ENCODE measurements at places on chromosomes 2 and 18.

DNA sequence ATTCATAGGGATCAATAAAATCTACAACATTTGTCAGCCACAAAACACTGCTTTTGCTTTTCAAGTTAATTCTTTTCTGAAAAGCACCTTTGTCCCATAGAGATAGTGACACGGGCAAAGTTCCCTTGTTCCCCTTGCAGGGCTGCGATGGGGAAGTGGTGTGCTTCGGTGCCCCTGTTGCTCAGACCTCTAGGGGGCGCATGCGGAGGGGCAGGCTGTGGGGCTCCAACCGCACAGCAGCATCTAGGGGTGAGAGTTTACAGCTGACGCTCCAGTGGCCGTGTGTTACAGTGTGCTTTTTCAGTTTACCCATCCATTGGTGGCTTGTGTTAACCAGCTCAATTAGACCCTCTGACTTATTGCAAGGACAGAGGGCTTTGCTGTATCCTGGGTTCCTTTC lies 1432.2 kb upstream of the ACVR2A start:
- DNase-seq, result no peak

DNA sequence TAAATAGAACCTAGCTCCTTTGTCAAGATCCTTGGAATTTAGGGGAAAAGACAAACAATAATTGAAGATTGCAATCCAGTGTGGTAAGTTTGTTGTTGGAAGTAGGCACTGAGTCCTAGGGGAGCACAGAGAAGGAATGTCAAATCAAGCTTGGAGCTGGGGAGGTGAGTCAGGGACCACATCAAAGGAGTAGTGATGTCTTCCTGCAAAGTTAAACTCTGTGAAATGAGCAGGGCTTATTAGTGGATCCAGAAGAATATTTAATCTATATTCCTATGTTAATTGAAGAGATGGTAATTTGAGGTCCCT lies 41.7 kb upstream of the NABP1 start:
- DNase-seq, result no peak

DNA sequence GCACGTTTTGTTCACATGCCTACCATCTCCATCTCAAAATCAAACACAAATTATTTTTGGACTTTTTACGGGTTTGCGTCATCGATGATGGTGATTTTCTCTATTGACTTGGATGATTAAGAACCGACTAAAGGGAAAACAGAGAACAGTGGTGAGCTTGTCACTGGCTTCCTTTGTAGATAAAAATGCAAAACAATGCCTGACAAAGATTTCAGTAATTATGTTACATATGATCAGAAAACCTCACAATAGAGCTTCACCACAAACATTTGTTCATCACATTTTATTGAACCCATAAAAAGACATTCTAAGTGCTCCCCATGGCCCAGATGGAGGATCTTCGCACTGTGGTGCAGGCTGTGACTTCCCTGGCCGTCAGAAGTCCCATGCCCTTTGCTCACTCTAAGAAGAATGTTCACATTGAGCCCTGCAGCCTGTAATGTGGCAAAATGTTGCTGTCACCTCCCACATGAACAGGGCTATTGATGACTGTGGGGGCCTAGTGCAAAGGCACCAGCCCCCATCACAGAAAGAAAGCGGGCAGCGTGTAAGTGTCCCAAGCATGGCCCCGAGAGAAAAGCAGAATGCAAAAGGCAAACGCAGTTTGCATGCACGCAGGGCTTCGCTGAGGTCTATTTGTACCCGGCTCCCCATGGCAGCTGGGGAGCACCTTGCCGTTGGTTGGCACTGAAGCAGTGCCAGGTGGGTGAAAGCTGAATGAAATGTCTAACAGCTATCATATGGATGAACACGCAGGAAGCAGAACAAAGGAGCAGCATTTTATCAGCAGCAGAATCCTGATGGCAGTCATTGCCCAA lies 60.6 kb downstream of the BCL2 start:
- peak; percentile 66 for DNase-seq

GRCh38 chr2:42770288-42771131 lies 6.6 kb upstream of the OXER1 start:
- DNase-seq, result no peak

GRCh38 chr2:66830881-66831280 lies 396.0 kb downstream of the MEIS1 start:
- no peak for DNase-seq

DNA sequence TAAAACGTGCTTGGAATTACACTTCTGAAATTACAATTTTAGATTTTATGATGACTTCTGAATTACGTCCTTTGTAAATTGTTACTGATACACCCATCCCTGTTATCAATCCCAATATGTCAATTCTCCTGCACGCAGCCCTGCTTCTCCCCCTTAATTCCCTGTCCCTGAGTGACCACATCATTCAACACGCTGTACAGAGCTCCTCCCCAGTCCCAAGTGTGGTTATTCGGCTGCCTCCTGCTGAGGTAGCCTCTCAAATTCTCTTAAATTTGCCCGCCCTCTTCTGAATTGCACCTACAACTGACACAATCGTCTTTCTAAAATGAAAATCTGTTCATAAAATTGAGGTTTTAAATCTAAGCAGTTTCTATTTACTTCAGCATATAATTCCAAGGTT lies 10.1 kb downstream of the SERPINB8 start:
- no peak for DNase-seq

GRCh38 chr2:11889101-11889850 lies 142.8 kb downstream of the LPIN1 start:
- DNase-seq, result no peak

DNA sequence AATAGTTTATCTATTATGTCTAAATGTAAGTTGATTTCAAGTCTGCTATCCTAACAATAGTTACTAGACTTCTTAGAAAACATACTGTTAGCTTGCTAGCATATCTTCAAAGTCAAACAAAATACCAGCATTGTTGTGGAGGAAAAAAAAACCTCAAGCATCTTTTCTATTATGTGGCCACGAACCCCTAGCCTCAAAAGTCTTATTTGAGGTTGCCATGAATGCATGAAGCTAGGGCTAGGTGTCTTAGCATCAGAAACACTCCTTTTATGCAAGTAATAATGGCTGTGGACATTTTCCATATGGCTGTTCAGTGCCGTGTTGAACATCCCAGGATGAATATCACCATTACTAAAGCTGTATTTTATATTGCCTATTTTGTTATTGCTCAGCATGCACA lies 86.6 kb upstream of the OTX1 start:
- DNase-seq, result no peak

GRCh38 chr2:140567734-140568133 lies 1563.1 kb downstream of the LRP1B start:
- DNase-seq, result no peak

DNA sequence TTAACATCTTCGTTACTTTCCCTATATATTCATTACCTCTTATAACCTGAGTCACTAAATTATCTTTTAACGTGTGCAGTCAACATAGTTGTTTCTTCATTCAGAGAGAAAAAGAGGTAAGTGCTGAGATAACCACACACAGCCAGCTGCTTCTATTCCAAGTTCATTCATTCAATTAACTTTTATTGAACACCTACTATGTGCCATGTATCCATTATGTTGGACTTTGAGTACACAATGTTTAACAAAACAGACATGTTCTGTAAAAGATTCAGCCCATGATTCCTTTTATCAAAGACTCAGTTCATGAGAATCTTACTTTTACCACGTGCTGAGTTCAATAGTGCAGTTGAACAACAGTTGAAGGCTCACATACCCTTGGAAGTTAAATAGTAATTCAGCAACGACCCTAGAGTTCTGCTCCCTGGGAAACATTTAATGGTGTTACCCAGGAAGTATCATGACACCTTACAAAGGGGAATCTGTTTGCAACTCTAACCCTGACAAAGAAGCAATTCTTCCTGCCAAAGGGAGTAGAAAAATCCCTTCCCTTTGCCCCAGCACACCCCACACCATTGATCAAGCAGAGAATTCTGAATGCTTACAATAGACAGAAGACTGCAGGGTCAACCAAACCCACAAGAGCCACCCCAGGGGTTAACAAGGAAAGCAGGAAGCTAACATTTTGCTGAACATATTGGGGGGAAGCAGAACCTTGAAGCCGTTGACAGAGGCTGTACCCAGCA lies 595.8 kb downstream of the STK39 start:
- no peak for DNase-seq

DNA sequence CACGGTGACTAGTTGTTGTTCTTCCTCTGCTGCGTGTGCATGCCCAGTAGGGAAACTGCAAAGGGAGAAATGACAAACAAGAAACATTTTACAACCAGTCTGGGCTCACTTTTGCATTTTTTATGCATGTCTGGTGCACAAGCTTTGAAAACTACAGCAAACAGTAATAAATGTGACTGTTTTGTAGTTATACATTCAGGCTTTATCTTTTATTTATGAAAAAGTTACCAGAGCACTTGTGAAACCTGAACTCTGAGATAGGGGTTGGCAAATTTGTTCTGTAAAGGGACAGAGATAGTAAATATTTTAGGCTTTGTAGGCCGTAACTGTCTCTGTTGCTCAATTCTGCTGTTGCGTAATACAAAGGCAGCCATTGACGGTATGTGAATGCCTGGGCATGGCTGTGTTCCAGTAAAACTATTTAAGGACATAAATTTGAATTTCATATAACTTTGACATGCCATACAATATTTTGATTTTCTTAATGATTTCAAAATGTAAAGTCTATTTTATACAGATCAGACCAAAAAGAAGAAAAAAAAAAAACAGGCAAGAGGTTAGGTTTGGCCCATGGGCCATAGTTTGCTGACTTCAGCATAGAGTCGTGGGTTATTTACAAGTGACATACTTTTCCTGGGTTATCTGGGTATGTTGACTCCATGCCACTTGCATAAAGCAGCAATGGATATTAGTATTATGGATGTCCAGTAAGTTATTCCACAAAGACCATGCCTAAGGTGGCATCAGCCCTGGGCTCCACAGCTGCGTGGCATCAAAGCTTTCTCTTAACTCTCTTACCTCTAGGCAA lies 53.6 kb upstream of the EML6 start:
- DNase-seq, result peak; percentile 29

DNA sequence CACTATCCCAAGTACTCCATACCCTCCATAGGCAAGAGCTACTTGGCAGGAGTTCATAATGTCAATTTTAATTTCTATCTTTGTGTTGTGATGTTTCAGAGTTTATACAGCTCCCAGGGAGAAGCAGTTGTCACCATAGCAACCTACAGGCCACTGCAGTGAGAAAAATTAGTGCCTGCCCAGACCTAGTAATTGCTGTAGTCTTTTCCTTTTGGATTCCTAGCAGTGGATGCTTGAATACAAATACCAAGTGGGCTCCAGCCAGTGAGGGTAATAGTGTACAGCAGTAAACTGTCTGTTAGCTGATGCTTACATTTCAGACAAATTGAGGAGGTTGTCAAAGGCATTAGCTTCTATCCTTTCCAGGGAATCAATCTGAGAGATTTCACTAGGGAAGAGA lies 26.7 kb downstream of the LHCGR start:
- no peak for DNase-seq

DNA sequence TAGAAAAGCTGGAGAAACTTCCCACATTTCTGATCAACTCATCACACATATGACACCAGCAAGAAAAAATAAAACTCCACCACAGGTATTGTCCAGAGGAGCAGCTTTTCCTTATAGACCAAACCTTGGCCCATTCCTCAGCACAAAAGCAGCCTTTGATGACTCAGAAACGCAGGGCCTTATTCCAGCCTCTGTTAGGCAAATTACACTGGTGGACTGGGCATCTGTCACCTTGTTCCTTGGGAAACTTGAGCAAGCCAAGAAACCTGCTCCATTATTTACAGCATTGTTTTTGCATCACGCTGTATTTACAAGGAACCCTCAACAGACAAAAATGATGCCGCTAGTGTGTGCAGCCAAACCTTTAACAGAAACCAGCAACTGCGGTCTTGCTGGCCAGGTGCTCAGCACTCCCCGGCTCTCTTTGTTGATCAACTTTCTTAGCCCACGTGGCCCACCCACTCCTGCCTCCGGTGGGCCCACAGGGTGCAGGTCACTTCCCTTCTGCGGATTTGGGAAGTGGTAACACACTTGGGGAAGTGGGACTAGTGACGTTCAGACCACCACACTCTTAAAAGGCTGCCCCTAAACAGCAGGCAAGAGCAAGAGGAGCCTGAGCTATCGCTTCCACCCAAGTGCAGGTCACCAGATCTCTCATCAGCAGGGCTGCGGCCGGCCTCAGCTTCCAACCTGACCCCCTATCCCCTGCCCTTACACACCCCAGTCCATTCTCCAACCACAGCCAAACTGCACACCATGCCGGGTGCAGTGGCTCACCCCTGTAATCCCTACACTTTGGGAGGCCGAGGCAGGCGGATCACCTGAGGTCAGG lies 1.5 kb downstream of the AP1S3 start:
- DNase-seq, result no peak

DNA sequence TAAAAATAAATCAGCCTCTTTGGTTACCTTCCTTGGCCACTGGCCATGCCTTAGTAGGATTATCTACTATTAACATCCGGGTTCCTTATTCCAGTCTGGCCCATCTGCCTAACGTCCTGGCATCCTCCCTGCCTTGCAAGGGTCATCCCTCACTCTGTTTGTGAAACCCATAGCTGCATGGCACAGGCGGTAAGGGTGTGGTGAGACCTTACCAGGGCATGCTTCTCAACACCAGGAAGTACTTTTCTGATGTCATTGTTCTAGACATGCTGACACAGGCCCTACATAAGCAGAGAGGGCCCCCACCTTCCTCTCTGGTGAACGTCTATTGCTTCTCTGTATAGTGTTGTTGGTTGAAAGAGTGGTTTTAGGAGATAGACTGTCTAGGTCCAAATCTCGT lies 296.8 kb upstream of the SPRED2 start:
- no peak for DNase-seq

GRCh38 chr2:168480356-168480755 lies 24.3 kb downstream of the CERS6 start:
- DNase-seq, result no peak

- DNase-seq, result no peak
These were observed 360.9 kb upstream of the SALL3 start for GRCh38 chr18:78618726-78619125.

GRCh38 chr2:191008286-191008685 lies 5.7 kb downstream of the STAT1 start:
- no peak for DNase-seq

DNA sequence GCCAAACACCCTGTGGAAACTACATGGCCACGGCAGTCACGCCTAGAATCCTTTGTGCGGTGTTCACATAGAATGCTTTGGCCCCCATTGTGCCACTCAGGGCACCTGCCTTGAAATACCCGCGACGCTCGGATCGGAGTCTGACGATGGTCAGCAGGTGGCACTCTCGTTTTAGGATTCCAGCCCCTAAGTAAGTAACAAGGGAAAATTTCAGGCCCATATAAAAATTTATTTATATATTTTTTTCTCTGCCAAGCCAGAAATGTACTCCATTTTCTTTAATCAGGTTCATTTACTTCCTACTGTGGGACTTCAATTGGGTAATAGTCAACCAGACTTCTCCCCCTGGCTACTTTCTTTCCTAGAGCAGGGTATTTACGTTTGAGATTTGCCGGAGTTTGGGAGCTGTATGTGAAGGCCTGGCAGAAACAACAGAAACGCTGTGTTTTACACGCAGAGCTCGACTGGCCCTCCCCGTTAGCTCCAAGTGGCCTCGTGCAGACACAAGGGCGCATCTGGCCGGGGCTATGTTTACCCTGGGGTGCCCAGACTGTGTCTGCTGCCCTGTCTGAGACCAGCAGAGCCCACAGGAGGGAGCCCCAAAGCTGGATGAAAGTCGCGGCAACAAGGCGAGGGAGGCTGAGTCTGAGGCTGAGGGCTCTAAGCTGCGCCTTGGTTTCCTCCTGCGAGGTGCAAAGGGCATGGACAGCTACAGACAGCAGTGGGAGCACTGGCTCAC lies 41.6 kb downstream of the LRRC30 start:
- peak; percentile 53 for DNase-seq

Measured in skin of body (tissue), 3 donors.